Activated CD8-positive, alpha-beta T cell treated with anti-CD3 and anti-CD28 coated beads, Interleukin-2, amount 10 ng/mL, durations not matched to agents 7 days and 5 days (primary cell): ENCODE measurements at places on chromosomes 2 and 18. TPM values are rescaled to one million over a fixed set of nuclear protein-coding genes. Genes with fewer than 3 reads are reported as not detected.

- H3K36me3 ChIP-seq, result peaks cover 86% of the 10 kb centered on the region
- peak overlapping the region; percentile 85 for H3K4me3 ChIP-seq
- no peaks in the 10 kb centered on the region for H3K27me3 ChIP-seq
- peaks cover 52% of the 10 kb centered on the region for H3K4me1 ChIP-seq
- DNase-seq, result peak; percentile 76
Measured at GRCh38 chr2:196159221-196159892, 12.0 kb downstream of the STK17B start.

- H3K27ac ChIP-seq, result no peak overlapping the region
- peaks cover 17% of the 10 kb centered on the region for H3K36me3 ChIP-seq
- DNase-seq, result no peak
- no peaks in the 10 kb centered on the region for H3K27me3 ChIP-seq
Measured at GRCh38 chr18:35474884-35475283, 22.9 kb downstream of the INO80C start.

DNA sequence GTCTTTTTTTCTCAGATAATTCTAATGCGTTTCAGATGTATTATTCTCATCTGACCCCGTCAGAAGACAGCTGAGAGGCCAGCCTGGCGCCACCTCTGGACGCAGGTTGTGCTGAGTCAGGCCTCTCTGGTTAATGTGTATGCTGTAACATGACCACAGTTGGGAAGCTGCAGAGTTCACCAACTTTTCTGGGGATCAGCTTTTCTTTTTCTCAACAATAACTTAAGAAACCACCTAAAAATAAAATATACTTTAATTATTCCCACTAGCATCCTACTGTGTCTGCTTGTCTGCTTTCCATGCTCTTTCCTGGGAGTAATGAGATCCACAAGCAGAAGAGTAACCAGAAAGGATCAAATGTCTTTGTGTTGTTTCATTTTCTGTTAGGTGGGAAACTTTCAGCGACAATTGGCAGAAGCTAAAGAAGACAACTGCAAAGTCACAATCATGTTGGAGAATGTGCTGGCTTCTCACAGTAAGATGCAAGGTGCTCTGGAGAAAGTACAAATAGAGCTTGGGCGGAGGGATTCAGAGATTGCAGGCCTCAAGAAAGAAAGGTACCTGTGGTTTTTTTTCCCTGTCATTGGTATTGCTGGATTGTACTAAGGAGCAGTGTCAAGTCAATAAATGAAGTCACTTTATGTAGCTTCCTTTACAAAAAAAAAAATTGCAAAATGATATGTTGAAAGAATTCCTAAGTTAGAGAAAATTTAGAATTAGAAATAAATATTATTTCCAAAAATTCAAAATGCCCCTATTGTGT, 79.8 kb downstream of the CCDC150 start:
- H3K4me3 ChIP-seq, result no peak overlapping the region
- H3K4me1 ChIP-seq, result peaks cover 13% of the 10 kb centered on the region
- no peak for DNase-seq
- H3K36me3 ChIP-seq, result peaks cover 24% of the 10 kb centered on the region
- H3K27me3 ChIP-seq, result no peaks in the 10 kb centered on the region

GRCh38 chr18:49652881-49653724, 91.2 kb downstream of the LIPG start:
- H3K4me1 ChIP-seq, result no peaks in the 10 kb centered on the region
- no peak overlapping the region for H3K27ac ChIP-seq
- H3K4me3 ChIP-seq, result no peak overlapping the region
- no peaks in the 10 kb centered on the region for H3K36me3 ChIP-seq
- H3K27me3 ChIP-seq, result no peaks in the 10 kb centered on the region

GRCh38 chr18:21684731-21685130, 19.8 kb downstream of the ABHD3 start:
- no peak for DNase-seq
- peaks cover 9% of the 10 kb centered on the region for H3K4me1 ChIP-seq
- H3K4me3 ChIP-seq, result no peak overlapping the region
- peaks cover 35% of the 10 kb centered on the region for H3K36me3 ChIP-seq

GRCh38 chr2:179824961-179825360, 36.5 kb downstream of the ZNF385B start:
- H3K36me3 ChIP-seq, result no peaks in the 10 kb centered on the region
- H3K27ac ChIP-seq, result no peak overlapping the region
- no peaks in the 10 kb centered on the region for H3K4me1 ChIP-seq
- H3K4me3 ChIP-seq, result no peak overlapping the region

GRCh38 chr2:223472771-223473170, 129.4 kb downstream of the SCG2 start:
- DNase-seq, result no peak
- no peak overlapping the region for H3K27ac ChIP-seq
- no peaks in the 10 kb centered on the region for H3K36me3 ChIP-seq

DNA sequence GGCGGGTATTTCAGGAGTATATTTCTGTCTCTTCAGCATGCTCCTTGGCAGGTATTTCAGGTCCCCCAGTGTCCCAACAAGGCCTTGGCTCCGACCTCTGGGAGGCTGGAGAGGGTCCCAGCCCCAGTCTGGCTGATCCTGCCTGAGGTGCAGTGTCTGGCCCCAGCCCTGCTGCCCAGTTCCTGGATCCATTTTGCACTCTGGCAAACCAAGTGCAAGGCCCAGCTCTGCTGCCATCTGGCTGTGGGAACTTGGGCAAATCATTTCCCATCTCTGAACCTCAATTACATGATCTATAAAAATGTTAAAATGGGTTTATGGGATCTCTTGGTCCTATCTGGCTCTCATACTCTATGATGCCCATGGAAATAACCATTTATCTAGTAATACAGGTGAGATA, 63.6 kb downstream of the ZBTB7C start:
- H3K4me1 ChIP-seq, result peaks cover 4% of the 10 kb centered on the region
- H3K27ac ChIP-seq, result no peak overlapping the region
- no peak overlapping the region for H3K4me3 ChIP-seq
- H3K36me3 ChIP-seq, result no peaks in the 10 kb centered on the region
- peaks cover 2% of the 10 kb centered on the region for H3K27me3 ChIP-seq
- no peak for DNase-seq

DNA sequence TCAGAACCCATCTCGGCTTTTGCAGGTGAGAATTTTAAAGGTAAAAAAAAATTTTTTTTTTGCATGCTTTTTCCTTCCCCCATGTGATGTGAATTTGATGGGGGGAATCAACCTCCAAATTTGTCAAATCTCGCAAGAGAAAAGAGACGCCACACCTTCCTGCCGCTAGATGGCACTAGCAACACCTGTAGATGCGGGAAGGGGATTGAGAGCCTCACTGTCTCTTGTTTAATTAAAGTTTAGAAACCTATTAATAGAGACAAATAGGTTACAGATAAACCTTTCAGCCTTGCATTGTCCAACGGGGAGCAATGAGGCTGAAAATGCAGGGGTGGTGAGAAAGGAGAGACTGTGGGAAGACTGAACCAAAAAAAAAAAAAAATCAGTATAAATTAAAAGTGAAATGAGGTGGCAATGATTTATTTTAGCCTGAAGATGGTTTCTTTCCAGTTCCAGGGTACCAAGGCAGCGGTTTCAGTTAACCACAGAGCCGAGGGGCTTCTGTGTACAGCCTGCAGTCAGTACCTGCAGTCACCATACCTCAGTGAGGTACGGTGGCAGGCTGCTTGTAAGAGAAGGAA, 84.6 kb downstream of the NRP2 start:
- H3K4me1 ChIP-seq, result peaks cover 2% of the 10 kb centered on the region
- no peak overlapping the region for H3K27ac ChIP-seq
- peak; percentile 71 for DNase-seq
- H3K36me3 ChIP-seq, result no peaks in the 10 kb centered on the region

- no peak overlapping the region for H3K27ac ChIP-seq
- peaks cover 7% of the 10 kb centered on the region for H3K36me3 ChIP-seq
- H3K4me1 ChIP-seq, result peaks cover 7% of the 10 kb centered on the region
- peaks cover 31% of the 10 kb centered on the region for H3K27me3 ChIP-seq
Measured at GRCh38 chr18:23703987-23704384, 14.7 kb downstream of the LAMA3 start.

The REG3G gene
- total RNA-seq, result not detected

The NABP1 gene
- 54.1 TPM for total RNA-seq

The NEDD4L gene
- 4.3 TPM for total RNA-seq

The RAB12 gene
- total RNA-seq, result 14.5 TPM

The CENPA gene
- 55.2 TPM for total RNA-seq
